ENCODE measurements at places on chromosomes 7 and 10.

GRCh38 chr7:65449505-65449852 is 75.8 kb downstream of the ZNF92 start:
- DNase-seq: no peak

- DNase-seq: peak; percentile 83
Observed at GRCh38 chr10:24694086-24694485, 29.6 kb downstream of the ARHGAP21 start.

DNA sequence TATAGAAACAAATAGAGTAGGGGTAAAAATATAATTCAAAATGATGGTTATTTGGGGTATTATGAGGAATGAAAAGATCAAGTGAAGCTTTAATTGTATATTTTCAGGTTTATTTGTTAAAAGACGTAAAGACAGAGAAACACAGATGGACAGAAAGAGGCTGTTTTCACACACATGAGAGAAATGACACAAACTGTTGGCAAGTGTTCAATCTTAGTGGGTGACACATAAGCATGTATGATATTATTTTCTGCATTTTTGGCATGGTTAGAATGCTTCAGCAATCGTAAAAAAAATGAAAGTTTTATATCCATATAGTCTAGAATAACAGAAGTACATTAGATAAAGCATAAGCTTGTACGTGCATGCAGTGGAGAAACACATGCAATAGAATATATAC is 464.4 kb upstream of the AKR1E2 start:
- DNase-seq: no peak

- no peak for DNase-seq
Observed at GRCh38 chr7:151676759-151677158, 157.1 kb upstream of the RHEB start.

- no peak for DNase-seq
Observed at GRCh38 chr7:155864271-155864985, 52.2 kb upstream of the SHH start.

- no peak for DNase-seq
Observed at GRCh38 chr7:132290021-132290420, 286.2 kb downstream of the PLXNA4 start.

GRCh38 chr10:135132-135600 is at the start of gene ZMYND11:
ZMYND11 (plus strand) TSS chr10:135455; CDS start chr10:180013, 44,558 bp downstream.
- DNase-seq: peak; percentile 51

DNA sequence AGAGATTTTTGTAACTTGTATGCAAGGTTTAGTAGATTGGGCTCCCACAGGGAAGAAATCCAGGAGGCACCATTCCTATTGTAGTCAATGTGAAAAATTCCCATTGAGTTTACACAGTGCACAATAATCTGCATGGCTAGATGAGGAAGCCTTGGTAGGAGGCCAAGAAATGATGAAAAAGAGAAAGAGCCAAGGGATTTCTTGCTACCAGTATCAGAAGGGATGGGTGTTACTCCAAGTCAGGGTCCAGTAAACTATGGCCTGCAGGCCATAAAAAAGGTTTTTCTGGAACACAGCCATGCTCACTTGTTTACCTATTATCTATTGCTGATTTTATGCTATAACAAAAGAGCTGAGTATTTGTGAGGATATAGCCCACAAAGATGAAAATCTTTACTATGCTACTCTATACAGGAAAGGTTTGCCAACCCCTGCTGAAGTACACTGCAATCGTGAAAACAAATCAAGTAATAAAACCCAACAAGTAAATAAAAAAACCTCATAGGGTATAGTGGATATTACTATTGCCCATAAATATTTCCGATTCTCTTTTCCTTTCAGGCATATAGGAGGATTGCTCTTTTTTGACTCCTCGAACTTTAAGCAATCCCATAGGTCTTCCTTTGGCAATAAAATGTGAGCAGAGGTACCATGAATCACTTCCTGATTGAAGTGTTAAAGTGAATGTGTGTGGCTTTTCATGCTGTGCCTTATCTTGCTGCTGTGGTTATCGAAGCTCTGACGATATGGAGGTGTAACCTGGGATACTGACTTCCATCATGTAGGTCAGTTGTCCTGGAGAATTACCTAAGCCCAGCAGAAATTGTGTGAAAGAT is 256.3 kb upstream of the MAGI2 start:
- peak; percentile 59 for DNase-seq

GRCh38 chr10:79947083-79947415 is 1.9 kb downstream of the SFTPD start:
- DNase-seq: peak; percentile 6

DNA sequence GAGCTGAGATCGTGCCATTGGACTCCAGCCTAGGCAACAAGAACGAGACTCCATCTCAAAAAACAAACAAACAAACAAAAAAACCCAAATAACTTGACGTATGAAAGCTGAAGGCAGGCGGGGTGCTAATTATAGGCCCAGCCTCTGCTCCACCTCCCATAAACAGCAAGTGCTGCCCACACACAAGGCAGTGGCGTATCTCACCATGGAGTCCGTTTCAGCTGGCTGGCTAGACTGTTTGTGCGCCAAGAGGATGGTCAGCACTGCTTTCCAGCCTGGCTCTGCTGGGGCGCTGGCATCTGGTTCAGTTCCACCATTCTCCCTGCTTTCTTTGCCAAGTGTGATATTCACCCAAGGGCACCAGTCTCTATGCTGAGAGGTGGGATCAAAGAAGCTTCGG is 29.1 kb downstream of the ZC3HC1 start:
- DNase-seq: no peak

GRCh38 chr7:109879287-109879828 is 1211.6 kb upstream of the LRRN3 start:
- no peak for DNase-seq

- no peak for DNase-seq
Observed at GRCh38 chr10:112562122-112562521, 115.1 kb downstream of the VTI1A start.

- no peak for DNase-seq
Observed at GRCh38 chr7:64887756-64888508, 15.1 kb upstream of the ZNF273 start.

GRCh38 chr10:6364893-6365292 is 162.2 kb downstream of the PFKFB3 start:
- DNase-seq: no peak

GRCh38 chr7:2680792-2681490 is 7.1 kb upstream of the AMZ1 start:
- peak; percentile 53 for DNase-seq

GRCh38 chr10:62972103-62972502 is 155.9 kb upstream of the EGR2 start:
- DNase-seq: no peak

DNA sequence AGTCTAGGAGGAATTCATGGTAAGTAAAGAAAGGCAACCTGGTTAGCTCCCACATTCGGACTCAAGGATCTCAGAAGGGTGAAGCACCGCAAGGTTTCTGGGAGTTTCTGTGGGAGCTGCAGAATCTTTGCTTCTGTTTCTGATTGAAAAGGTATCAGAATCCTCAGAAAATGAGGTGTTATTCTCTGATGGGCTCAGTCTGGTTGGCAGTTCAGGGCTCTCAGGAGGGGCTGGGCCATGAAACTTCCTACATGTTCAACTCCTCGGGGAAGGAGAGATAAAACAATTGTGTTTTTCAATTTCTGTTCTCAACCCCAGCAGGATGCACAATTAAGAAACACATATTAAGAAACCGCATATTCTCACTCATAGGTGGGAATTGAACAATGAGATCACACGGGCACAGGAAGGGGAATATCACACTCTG is 9.1 kb downstream of the OR2A7 start:
- DNase-seq: no peak

DNA sequence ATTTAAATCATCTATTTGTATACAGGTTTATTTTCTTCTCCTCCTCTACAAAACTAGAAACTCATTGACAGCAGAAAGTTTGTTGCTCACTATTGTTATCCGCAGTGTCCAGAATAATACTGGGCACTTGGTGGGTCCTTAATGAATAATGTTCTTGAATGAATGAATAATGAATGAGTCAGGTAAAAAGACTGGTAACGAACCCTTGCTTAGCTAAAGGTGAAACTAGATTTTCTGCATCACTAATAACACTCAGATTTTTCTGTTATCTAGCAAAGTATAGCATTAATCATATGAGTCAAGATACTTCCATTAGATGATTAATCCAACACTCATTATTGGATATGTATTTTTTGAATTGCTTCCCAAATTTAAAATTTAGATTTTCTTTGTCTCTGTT is 953.2 kb downstream of the SORCS3 start:
- DNase-seq: no peak

GRCh38 chr7:130329681-130330080 is 14.9 kb upstream of the CPA5 start:
- peak; percentile 32 for DNase-seq

DNA sequence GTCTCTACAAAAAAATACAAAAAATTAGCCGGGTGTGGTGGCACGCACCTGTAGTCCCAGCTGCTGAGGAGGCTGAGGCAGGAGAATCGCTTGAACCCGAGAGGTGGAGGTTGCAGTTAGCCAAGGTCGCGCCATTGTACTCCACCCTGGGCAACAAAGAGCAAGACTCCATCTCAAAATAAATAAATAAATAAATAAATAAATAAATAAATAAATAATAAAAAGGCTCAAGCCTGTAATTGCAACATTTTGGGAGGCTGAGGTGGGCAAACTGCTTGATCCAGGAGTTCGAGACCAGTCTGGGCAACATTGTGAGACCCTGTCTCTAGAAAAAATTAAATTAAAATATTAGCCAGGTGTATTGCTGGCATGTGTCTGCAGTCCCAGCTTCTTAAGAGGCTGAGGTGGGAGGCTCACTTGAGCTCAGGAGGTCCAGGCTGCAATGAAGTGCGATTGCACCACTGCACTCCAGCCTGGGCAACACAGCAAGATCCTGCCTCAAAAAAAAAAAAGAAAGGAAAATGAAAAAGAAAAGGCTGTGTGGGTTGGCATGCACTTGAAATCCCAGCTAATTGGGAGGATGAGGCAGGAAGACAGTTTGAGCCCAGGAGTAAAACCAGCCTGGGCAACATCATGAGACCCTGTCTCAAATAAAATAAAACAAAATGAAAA is 27.6 kb upstream of the SRGN start:
- no peak for DNase-seq

DNA sequence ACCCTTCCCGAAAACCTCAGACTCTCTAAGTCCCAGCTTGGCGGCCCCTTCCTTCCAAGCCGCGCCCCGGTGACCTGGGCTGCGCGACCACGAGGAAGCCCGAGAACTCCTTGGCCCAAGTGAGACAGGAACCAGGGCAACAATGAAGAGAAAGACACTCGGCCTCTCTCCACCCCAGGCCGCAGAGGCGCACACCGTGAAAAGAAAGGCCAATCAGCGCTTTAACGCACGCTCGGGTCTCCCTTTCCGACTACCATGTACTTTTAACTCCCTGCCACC is 166.4 kb upstream of the PPP1R3A start:
- DNase-seq: no peak

GRCh38 chr7:3461923-3462322 is 160.9 kb downstream of the SDK1 start:
- no peak for DNase-seq

GRCh38 chr7:150435390-150436073 is 14.9 kb upstream of the GIMAP8 start:
- no peak for DNase-seq

DNA sequence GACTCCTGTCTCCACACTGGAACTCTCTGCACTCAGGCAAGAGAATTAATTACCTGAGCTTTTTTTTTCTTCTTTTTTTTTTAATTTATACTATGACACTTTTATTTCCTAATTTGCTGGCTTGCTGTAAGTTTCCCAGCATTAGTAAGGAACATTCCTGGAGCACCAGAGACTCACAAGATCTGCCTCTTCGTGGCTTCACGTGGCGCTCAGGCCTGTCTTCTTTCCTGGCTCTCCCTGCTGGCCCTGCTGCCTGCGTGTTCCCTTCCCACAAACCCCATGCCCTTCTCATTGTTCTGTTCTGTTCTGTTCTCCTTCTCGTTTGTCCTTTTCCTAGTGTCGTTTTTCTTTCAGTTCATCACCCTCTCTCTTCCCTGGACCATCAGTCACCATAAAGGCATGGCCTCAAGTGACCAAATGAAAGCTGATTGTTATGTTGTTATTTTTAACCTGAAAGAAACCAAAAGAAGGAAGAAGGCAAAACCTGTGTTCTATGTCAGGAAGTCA is 591.6 kb upstream of the PFKP start:
- DNase-seq: peak; percentile 58

DNA sequence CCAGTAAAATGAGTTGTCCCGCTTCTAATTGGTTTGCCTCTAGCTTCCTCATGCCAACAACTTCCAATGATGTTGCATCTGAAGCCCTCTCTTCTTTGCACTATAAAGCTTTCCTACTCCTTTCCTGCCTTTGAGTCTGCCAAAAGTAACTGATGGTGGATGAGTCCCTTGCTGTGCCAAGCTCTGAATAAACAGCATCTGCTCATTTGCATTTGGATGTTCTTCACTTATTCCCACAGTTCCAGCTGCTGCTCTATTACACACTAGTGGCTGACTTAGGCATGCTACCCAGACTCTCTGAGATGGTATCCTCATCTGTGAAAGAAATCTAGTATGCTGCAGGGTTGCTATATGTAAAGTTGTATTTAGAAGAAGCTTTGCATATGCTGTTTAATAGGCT is 24.9 kb downstream of the SFR1 start:
- no peak for DNase-seq

DNA sequence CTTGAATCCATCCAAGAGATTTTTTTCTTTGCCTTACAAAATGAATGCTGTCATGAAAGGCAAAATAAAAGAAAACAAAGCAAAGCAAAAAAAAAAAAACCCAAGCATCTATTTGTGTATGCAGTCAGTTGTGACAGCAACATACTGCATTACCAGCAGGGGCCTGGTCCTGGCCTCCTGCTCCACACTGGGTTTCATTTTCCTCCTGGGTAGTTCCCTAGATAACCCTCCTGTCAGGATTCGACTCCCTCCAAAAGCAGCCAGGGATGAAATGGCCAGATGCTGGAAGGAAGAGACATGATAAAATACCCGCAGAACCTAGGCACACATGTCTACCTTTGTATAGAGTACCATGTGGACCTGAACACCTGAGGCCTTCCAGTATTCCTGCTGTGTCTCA is 148.6 kb downstream of the NRCAM start:
- DNase-seq: no peak

Measured in amniotic epithelial cell (primary cell).